ENCODE measurements at places on chromosomes 5 and 9.

GRCh38 chr5:176533894-176534611 lies 3.1 kb downstream of the RNF44 start:
- no peak for DNase-seq

GRCh38 chr9:123011878-123012528 lies 21.5 kb upstream of the GPR21 start:
- DNase-seq = no peak

DNA sequence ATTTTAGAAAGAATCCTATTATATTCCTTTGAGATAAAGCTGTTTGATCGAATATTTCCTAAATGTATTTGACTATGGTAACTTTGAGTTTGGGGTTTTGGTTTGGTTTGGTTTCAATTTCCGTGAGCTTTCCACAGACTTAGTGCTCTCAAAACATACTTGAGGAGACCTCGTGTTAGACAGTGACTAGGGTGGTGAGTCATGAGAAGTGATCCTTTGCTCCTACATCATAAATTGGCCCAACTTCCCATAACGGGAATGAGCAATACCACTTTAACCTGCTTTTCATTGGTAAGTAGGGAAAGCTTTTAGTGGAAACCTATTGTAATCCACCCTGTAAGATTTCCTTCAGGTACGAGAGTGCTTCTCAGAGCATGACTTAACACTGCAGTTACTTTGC lies 3.8 kb upstream of the RASEF start:
- DNase-seq = no peak

GRCh38 chr5:38650946-38651345 lies 94.5 kb upstream of the LIFR start:
- no peak for DNase-seq

- no peak for DNase-seq
Measured at GRCh38 chr9:18689921-18690320, 216.0 kb downstream of the ADAMTSL1 start.

GRCh38 chr5:36153726-36154125 lies 1.8 kb downstream of the SKP2 start:
- no peak for DNase-seq

GRCh38 chr5:35003018-35003957 lies 44.5 kb downstream of the AGXT2 start:
- peak; percentile 30 for DNase-seq

DNA sequence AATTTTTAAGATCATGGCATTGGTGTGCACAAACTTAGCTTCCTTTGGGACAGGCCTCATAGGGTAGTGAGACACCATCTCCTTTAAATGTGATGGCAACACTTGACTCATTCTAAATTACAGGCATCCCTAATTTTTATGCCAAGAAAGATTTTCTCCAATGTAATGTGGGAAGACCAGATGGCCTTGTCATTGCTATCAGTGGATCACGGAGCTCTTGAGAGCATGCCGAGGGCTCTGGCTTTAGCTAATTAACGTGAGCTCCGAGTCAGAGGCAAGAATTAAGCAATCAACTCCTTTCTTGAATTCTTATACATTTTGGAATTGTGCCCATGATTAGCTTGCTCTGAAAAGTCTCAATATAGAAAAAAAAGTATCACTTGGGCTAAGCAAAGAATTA lies 215.8 kb downstream of the LRRC70 start:
- DNase-seq = no peak

DNA sequence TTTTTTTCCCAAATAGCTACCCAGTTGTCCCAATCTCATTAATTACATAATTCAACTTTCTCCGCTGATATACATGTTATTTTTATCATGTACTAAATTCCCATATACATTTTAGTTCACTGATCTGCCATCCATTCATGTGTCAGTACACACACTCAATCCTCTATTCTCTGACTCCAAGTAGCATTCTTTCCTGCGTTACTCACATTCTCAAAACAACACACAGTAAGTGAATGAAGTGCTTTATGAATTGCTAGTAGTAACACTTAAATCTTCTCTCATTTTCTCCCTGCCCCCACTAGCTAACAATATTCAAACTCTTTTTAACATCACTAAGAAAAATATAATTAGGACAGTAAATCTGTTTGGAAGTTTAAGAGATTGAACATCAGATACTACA lies 8.9 kb downstream of the ZNF366 start:
- no peak for DNase-seq

DNA sequence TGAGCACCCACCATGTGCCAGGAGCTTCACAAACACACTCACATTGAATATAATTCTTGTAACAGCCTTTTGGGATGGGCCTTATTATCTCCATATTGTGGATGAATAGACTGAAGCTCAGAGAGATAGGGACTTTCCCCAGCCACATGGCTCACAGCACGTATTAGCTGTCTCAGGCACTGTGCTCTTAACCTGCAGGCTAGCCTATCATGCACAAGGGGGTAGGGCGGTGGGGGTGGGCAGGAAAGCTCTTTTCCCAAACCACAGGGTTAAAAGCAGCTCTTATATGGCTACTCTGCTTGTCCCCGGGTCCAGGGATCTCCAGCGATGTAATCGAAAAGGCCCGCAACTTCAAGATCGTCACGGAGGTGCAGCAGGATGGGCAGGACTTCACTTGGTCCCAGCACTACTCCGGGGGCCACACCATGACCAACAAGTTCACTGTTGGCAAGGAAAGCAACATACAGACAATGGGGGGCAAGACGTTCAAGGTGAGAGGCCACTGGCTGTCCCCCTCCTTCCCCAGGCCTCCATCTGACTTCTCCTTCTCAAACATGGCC lies 2.6 kb downstream of the FABP6 start:
- DNase-seq = no peak

- DNase-seq = no peak
Measured at GRCh38 chr5:126801992-126802294, 25.0 kb downstream of the LMNB1 start.

DNA sequence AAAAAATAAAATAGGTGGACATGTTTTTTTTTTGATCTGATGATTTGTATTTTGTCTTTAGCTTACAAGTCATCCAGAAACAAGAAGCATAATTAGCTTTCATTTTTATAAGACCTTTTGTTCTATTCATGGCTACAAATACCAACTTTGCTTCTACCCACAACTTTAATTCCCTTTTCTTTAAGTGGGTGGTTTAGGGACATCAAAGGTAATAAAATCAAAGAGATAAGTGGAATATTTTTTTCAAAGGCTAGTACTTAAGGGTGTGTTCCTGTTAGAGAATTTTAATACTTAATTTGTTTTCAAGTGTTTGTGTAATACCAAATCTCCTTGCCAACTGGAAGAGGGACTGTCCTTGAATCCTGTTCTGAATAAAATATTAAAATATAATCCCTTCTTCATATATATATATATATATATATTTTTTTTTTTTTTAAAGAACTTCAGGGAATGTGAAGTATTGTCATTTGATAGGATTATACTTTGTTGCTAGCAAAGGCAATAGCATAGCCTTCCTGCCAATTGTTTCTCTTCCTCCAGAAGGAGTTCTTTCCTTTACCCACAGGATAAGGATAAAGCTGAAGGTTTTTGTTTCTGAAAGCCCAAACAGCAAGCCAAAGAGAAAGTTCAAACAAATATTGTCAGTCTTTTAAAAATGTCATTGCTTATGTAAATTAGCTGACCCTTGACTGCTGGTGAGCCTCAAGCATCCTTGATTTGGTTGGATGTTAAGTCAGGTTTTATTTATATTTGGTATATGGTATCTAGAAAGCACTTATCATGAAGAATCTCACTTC lies 108.9 kb downstream of the PAM start:
- no peak for DNase-seq

DNA sequence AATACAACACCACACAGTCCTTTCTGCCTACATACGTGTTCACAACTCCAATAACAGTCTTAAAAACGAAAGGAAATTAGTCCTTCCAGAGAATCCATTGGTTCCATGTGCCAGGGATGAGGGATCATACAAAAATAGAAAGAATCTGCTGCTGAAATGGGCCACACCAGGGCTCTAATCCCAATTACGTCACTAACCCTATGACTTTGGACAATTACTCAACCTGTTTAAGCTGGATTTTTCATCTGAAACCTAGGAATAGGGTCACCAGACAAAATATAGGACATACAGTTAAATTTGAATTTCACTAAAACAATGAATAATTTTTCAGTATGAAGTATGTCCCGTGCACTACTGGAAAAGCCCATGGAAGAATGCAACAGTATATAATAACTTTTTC lies 264.7 kb downstream of the YTHDC2 start:
- DNase-seq = no peak

GRCh38 chr5:179194941-179195381 lies 134.8 kb downstream of the ZNF354C start:
- no peak for DNase-seq
